Stimulated activated CD4-positive, alpha-beta T cell treated with anti-CD3 and anti-CD28 coated beads, Interleukin-1b, Interleukin-23, amount 100 ng/mL, for 1 hour (primary cell): ENCODE measurements at places on chromosomes 16 and 17.
A peak's percentile ranks its signal among the peaks of the same experiment; 100 is the strongest.

- peak; percentile 74 for DNase-seq
Measured at GRCh38 chr17:41308251-41308917, 725 bp downstream of the KRTAP16-1 start.

- DNase-seq, result no peak
Measured at GRCh38 chr17:48131216-48131824, 23.8 kb downstream of the SNX11 start.

DNA sequence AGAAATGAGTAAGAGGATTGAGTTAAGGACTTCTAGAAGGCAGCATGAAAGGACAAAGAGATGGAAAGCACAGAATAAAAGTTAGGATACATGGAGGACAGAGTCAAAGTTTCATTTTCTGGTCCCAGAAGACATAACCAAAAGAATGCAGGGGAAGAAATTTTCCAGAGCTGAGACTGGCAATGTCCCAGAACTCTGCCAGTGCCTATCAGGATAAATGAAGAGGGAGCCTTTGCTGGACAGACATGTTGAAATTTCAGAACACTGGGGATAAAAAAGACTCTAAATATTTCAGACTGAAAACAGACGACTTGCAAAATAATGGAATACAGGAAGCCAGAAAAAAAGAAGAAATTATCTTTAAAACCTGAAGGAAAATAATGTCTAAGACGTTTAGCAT is 55.7 kb downstream of the NT5M start:
- DNase-seq, result no peak

- no peak for DNase-seq
Measured at GRCh38 chr16:69663846-69664245, 62.5 kb downstream of the NQO1 start.

- DNase-seq, result no peak
Measured at GRCh38 chr16:73037845-73038570, 9.9 kb downstream of the ZFHX3 start.
